ENCODE measurements at places on chromosomes 4 and X.

GRCh38 chr4:98055800-98056501 lies 87.3 kb downstream of the STPG2 start:
- DNase-seq, result no peak

- DNase-seq, result no peak
These were observed 78.3 kb downstream of the GASK1B start for GRCh38 chr4:158094413-158095134.

DNA sequence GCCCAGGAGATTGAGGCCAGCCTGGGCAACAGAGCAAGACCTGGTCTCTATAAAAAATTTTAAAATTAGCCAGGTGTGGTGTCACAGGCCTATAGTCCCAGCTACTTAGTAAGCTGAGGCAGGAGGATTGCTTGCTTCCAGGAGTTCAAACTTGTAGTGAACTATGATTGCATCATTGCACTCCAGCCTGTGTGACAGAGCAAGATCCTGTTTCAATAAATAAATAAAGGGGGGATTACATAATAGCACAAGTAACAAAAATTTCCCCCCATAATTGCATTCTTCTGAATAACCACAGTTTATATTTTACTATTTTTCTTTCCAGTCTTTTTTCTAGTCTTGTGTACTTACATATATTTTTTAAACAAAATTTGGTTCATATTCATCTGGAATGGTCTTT lies 135.6 kb downstream of the CHIC2 start:
- no peak for DNase-seq

DNA sequence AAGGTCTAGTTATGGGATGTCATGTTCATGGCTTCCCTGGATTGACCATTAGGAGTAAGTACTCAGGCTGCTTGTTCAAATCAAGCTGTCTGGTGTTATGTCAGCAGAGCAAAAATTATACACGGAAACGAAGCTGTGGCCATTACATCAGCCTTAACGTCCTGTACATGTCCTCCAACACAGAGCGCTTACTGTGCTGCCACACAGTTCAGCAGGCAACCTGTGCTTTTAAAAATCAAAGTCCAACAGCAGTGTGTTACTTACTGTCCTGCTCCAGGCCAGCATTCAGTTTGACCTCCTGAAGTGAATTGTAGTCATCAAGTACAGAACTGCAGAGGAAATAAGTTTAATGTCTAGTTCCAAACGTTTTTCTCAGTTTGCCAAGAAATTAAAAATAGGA lies 46.0 kb downstream of the KLHL34 start:
- no peak for DNase-seq

DNA sequence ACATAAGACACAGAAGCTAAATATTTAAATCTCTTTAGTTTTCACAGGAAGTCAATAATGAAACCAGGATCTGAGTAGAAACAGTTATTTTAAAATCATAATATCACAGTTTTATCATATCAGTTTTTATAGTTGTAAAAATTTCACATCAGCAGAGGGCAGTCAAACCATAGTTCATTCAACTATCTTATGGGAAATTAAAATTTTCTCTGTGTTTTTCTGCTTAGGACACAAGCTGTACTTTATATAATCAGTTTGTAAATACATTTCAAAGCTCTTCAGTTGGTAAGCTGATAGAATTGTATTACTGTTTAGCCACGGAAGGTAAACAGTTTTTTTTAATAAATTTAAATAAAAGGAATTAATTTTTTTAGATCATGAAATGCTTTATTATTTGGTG lies 204.8 kb upstream of the NUDT6 start:
- DNase-seq, result no peak

- DNase-seq, result no peak
These were observed 3.1 kb downstream of the ZMYM3 start for GRCh38 chrX:71250841-71251240.

DNA sequence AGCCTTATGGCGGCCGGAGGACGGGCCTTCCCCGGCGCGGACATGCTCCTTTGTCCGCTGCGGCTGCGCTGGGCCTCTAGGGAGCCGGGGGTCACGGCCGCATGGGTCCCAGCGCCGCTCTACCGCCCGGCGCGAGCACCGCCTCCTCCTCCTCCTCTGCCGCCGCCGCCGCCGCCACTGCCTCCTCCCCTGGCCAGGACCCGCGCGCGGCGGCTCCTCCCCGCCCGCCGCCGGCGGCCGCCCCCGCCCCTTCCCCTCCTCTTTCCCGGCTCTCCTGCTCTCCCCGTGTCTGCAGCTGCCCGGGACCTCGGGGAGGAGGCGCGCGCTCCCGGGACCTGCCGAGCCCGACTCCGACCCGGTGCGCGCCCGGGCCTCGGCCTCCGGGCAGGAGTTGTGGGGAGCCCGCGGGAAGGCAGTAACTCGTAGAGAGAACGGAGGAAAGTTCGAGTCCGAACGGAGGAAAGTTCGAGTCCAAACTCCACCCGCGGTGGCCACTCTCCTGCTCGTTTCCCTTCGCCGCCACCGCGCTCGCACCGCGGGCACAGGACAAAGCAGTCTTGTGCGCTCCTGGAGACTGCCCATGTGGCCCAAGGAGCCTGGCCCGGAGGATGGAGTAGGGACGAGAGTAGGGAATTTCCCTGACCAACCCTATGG lies at the start of gene ADGRA3:
Gene ADGRA3, minus strand, starts transcription at position 179 of the 654 bp plus-strand sequence. CDS start 282 bp downstream, outside the sequence.
- DNase-seq, result peak; percentile 34

DNA sequence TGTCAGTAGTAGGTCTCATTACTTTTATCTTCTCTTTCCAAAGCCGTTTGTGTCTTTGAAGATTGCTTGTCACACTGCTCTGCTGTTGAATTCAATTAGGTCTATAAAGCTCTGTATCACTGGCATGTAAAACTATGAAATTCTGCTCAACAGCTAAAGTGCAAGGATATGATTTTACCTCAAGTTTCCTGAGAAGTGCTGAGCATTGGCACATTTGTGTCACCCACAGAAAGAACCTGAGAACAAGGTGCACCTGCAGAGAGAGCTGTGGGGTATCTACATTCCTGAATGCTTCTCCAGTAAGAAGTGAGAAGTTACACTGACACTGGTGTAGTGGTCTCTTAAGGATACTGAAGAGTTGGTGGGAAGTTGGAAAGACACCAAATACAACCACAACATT lies 274.0 kb downstream of the INPP4B start:
- DNase-seq, result no peak

- DNase-seq, result no peak
These were observed 30.7 kb downstream of the WFS1 start for GRCh38 chr4:6300359-6300758.

- DNase-seq, result no peak
These were observed 32.4 kb downstream of the PRDX4 start for GRCh38 chrX:23699636-23700194.

DNA sequence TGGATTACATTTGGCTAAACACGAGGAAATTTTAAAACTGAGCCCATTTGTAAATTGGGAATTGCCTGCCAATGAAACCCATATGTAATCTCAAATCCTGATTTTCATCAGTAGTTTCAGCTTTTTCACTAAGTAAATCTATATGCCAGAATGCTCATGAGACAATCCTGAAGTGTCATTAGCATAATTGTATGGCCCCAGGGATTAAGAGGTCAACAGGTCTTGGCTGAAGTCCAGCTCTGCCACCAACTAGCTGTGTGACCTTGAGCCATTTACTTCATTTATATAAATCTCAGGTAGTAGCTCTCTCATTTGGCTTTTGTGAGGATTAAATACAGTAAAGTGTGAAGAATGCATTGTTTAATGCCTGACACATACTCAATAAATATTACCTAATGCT lies 320.5 kb upstream of the EMCN start:
- DNase-seq, result no peak

DNA sequence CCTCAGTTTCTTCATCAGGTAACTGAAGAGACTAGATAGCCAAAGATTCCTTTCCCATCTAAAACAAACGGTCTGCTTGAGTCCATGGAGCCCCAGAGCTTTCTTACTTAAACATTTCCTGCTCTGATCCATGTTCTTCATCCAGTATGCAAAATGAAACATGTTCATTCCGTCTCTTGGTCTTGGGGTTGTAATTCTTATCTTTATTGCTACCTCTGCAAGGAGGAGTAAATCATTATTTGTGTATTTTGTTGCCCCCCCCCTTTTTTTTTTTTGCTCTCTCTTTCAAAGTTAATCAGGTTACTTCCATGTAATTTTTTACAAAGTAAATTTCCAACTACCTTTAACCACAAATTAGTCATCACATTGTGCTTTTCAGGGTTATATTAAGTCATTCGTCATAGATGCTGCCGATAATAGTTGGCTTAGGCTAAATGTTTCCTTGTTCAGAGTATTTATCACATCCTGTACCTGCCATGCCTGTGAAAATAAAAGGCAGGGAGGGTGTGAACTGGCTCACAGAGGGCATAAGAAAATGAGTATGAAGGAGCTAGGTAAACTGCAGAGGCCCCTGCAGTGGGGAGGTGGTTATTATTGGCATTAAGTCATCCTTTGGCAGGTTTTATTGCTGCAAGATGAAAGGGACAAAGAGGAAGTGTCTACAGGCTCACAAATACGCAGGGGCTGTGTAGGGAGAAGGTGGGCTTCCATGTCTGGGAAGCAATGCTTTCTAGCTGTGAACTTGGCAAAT lies 76.7 kb upstream of the HS3ST1 start:
- DNase-seq, result no peak

DNA sequence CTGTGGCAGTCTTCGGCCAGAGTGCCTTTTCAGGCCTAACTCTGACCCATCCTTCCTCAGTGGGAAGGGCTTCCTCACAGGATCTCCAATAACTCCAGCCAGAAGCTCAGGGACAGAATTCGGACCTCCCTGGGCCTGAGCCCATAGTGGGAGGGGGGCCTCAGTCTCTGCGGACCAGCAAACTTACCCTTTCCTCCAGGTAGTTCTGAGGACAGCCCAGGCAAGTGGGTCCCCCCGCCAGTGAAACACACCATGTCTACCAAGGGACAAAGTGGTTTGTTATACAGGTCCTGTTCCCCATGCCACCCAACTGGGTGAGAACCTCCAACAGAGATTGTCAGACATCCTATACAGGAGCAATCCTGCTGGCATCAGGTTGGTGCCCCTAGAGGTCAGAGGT lies 350.4 kb downstream of the RAB28 start:
- no peak for DNase-seq

- no peak for DNase-seq
These were observed 116.8 kb downstream of the KLHL4 start for GRCh38 chrX:87634361-87634760.

GRCh38 chrX:155086202-155086840 lies 15.0 kb downstream of the BRCC3 start:
- DNase-seq, result no peak

DNA sequence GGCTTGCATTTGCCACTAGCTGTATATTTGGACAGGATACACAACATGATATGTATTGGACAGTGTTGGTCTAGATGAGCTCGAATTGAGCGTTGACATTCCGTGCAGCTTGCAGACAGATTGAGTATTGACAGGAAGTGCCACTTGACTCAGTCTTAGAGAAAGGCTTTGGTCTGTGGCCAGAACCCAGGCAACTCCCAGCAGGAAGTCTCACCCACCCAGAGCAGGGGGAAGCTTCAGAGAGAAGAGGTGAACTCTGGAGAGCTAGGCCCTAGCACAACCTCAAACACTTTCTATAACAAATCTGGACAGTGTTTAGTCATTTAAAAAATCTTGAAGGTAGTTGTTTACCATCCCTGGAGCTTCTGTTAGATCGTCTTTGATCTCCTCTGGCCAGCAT lies 280.5 kb downstream of the FBXW7 start:
- no peak for DNase-seq

DNA sequence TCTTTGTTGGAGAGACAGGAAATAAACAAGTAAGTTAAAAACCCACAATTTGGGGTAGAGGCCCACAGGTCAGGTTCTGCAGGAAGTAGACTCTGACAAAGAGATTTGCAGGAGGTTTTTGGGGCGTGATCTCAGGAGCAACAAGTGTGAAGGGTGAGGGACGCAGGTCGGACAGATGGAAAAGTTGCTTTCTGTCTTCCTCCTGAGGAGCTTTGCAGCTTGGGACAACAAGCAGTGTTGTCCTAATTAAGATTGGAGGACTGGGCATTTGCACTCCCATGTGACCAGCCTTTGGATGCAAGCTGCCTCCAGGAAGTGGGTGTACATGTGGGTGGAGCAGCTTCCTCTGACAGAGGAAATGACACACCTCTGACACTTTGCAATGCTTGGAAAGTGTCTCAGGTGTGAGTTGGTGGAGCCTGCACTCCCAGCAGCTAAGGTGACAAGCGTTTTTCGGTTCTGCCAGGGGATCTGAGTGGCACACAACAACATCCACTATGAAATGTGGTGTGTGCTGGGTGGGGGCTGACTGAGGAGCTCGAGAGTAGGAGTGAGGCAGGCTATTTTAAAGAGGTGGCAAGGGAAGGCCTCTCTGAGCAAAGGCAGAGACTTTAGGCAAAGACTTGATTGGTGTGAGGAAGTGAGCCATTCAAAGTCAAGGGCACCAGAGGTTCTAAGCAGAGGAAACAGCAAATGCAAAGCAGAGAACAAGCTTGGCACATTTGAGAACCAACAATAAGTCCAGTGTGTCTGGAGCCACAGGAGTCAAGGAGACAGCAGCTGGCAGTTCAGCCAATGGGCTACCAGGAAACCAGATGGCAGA lies 339.8 kb upstream of the GATB start:
- no peak for DNase-seq

- no peak for DNase-seq
These were observed 36.5 kb downstream of the TBC1D9 start for GRCh38 chr4:140719686-140720085.

DNA sequence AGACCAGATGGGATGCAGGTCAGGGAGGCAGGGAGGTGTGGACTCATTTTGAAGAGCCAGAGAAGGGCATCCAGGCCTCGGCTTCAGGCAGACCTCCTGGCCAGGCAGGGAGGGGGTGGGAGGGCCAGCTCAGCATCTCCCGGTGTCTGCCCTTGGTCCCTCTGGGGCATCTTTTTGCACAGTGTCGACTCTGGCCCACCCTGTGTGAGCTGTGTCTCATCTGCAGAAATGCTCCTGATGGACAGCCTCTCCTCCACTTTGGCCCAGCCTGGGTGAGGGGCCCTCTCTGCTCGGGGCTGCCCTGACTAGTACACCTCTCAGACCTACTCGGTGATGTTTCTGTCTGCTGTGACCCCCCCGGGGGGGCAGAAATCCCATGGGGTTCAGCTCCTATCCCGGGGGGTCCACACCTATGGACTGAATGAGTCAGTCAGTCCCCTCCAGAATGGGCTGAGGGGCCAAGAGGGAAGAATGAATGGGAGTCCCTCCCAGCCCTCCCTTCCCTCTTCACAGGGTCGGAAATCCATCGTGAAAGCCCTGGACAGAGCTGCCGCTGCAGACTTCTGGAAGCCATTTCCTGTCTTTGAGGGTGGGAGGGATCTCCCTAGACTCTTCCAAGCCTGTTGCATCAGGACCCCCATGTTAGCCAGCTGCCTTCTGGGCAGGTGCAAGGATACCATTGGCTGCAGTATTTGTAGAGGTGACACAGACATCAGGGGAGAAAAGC lies 196.7 kb upstream of the PSAPL1 start:
- no peak for DNase-seq

All from NCI-H446 treated with DMSO at 0.1 percent for 48 hours (cell line).